ENCODE measurements at places on chromosomes 1 and 21.

DNA sequence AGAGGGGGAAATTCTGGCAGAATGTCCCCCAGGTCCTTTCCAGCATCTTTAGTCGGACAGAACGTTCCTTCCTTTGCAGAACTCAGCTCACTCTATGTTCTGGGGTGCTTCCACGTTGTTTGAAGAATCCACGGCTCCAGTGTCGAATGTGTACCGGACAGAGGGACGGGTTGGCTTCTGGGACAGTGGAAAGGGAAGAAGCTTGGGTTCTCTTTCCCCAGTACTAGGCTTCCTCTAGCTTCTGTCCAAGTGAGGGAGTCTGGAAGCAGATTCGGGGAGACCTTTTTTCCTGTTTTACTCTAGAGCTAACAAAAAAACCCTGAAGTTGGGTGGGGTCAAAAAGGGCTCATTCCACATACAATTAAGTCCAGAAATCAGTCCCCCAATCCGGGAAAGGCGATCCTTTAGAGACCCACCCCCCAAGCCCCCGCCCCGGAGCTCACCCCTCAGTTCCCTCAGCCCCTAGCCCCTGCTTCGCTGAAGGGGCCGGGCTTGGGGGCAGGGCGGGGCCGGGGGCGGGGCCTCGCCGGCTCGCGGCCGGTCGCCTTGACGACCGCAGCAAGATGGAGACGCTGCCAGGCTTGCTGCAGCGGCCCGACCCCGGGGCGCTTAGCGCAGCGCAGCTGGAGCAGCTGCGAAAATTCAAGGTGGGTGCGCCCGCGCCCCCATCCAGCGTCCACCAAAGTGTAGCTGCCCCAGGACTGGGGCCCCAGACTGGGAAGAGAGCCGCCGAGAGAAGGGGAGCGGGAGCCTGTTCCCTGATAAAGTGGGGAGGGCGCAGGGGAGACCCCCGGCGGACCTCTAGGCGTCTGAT, at the start of gene RIIAD1:
Gene RIIAD1 (plus strand): TSS at position 549 of the 814 bp plus-strand sequence. CDS start 15 bp downstream, at position 564.
- DNase-seq: peak; percentile 8

- no peak for DNase-seq
These were observed 13.1 kb downstream of the SLC26A9 start for GRCh38 chr1:205930195-205930577.

- no peak for DNase-seq
These were observed 90.4 kb downstream of the HS2ST1 start for GRCh38 chr1:87004857-87005256.

GRCh38 chr1:225612287-225612686, 40.6 kb downstream of the ENAH start:
- no peak for DNase-seq

- no peak for DNase-seq
These were observed 309.9 kb downstream of the ADGRL2 start for GRCh38 chr1:82110366-82111254.

DNA sequence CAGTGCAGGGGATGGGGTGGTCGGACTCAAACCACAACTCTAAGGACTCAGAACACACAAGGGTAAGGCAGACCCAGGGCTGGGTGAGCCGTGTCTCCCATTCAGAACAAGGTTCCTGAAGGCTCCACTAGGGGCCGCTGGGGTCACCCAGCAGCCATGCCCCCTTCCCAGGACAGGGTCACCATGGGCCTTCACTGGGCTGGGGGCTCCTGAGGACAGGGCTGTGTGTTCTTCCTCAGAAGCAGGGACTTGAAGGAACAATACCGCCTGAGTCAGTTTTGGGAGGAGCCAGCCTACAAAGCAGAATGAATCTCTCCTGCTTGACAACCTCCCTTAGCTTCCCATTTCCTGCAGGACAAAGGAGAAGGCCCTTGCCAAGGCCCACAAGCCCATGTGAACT, 15.4 kb downstream of the RIMS3 start:
- no peak for DNase-seq

DNA sequence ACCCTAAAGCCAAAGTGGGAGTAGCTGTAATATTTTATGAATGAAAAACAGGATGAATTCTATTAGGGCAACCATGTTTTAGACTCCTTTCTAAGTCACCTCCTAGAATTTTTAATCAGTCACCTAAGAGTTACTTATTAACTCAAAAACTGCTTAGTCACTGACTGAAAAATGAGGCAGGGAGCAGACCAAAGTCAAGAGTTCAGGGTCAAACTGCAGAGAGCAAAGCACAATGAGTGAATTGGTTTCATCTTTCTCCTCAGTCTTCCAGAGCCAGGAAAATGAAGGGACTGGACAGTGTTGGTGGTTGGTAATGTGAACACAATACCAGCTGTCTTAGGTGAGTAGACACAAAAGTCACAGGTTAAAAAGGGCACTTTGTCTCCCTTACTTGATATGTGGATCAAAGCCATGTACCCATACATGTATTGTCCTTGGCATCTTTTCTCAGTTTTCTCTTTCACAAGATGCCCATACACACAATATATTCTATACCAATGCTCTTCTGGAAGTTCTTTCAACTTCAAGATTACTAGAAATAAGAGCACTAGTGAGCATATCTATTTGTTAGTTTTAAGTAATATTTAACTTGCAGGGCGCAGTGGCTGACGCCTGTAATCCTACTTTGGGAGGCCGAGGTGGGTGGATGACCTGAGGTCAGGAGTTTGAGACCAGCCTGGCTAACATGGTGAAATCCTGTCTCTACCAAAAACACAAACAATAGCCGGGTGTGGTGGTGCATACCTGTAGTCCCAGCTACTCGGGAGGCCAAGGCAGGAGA, 42.2 kb downstream of the ATP1B1 start:
- no peak for DNase-seq

GRCh38 chr1:228151180-228151925, 1.6 kb downstream of the GJC2 start:
- DNase-seq: no peak

DNA sequence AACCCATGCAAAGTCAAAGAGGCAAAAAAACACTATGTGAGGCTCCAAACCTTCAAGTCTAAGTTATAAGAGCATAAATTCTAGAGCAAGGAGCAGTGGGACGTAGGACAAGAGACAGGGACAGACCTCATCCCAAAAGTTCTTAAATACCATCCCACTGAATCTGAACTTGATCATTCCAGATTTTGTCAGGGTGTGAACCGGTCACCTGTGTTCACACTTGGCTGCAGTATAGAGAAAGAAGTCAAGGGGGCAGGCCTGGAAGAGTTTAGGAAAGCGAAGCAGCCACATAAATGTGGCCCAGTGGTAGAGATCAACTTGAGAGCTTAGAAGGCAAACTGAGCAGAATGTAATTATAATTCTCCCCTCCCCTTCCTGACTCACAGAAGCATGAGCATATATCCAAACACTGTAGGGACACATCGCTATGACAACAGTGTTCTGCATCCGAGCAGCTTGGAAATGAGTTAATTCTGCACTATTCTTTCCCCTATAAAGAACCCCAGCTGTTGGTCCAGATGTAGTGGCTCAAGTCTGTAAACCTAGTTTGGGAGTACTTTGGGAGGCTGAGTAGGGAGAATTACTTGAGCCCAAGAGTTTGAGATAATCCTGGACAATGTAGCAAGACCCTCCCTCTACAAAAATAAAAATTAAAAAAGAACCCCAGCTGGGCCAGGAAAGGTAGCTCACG, 2.7 kb downstream of the AKR7A2 start:
- no peak for DNase-seq

- no peak for DNase-seq
These were observed 10.1 kb upstream of the MATN1 start for GRCh38 chr1:30733493-30733892.
